HS-27A (cell line): ENCODE measurements at places on chromosomes 13 and 19.

DNA sequence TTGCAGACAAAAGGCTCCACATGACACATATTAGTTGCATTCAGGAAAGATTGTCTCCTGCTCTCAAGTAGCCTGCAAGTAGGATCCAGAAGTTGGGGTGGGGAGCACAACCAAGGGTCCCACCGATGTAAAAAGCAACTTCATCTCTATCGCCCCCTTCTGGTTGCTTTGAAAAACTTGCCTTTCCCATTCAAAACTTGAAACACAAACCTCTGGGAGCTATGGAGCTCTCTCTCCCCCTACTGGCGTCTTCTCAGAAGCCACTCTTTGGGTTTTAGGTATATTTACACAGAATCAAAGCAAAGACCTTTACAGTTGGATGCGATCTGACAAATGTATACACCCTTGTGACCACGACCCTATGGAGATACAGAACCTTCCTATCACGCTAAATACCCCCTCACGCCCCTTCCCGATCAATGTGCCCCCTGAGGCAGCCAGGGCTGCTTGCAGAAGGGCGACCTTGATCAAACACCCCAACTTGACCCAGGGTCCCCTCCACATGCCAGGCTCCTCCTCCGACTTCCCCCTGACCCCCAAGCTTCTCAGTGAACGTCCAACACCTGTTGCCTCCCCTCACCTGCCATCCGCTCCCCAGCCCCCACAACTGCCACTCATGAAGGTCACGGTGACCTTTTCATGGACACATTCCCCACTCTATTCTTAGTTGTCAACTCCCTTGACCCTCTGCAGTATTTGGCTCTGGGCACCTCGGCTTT lies 10.1 kb downstream of the NOSIP start:
- DNase-seq = peak; percentile 66

DNA sequence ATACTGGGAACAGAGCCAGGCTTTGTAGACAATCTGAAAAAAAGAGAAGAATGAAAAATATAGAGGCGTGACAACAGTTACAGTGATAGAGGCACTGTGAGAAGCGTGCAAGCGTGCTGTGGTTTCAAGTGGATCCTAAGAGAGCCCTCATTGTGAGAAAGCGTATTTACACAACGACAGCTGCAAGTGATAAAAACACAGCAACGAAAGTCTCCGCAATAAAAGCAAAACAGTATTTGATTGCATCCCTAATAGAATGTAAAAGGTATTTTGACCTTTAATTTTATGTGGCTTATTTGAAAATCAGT lies 642.7 kb upstream of the ARGLU1 start:
- DNase-seq = no peak

- no peak for DNase-seq
Measured at GRCh38 chr19:10815007-10815536, 20.9 kb downstream of the TMED1 start.

- DNase-seq = no peak
Measured at GRCh38 chr19:30062065-30062906, 120.2 kb downstream of the URI1 start.

- no peak for DNase-seq
Measured at GRCh38 chr13:113929628-113930615, 44.0 kb downstream of the C13orf46 start.

DNA sequence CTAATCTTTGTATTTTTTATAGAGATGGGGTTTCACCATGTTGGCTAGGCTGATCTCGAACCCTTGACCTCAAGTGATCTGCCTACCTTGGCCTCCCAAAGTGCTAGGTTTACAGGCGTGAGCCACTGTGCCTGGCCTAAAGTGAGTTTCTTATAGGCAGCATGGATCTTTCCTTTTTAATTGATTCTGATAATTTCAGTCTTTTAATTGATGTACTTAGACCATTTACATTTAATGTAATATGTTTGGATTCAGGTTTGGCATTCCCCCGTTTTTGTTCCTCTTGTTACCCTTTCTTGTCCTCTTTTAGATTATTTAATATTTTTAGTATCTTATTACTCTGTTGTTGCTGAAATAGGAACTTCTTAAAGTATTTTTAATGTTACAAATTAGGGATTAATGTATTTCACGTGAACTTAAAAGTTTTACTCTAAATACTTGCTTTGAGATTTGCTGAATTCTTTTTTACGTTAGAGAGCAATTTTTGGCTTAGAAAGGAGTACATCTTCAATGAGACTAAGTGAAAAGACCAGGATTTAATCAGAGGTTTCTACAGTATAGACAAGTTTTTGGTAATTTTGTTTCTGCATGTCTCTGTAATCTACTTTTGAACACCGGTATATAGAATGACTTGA lies 50.3 kb downstream of the URI1 start:
- no peak for DNase-seq

- no peak for DNase-seq
Measured at GRCh38 chr19:32022044-32022640, 323.3 kb upstream of the ZNF507 start.

GRCh38 chr13:44756276-44756810 lies 180.2 kb upstream of the TSC22D1 start:
- DNase-seq = no peak

GRCh38 chr13:107865643-107866031 lies 349.7 kb downstream of the LIG4 start:
- DNase-seq = no peak

GRCh38 chr13:45292176-45292575 lies 48.8 kb downstream of the TPT1 start:
- no peak for DNase-seq

DNA sequence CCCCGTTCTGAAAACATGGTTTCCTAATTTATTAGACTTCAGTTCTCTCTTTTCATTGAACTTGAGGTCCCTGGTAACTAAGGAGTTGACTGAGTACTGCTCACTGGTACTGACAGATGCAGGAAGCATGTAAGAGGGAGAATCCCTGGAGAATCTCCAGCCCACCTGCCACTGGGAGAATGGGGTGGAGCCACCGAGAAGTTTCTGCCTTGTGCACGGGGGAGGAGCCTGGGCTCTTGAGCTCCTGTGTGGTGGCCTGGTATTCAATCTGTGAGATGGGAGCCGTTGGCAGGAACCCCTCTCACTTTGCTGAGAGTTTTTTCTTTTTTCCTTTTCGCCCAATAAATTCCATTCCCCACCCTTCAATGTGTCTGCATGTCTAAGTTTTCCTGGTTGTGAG lies 13.2 kb upstream of the AKAP11 start:
- no peak for DNase-seq

DNA sequence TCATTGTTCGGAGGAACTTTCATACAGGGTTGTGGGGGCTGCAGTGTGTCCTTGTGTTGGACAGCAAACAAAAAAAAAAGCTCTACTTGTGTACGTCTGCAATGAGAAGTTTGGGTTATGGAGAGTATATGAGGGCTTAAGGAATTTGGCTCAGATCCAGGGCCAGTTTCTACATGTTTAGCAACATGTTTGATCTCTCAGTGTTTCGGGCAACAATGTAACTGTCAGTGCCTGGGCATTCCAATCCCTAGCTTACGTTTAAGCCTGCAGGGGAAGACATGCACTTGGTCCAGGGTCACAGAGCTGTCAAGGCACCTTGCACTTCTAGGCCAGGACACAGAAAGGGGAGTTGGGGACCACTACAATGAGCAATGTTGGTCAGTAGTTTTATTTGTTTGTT lies 13.9 kb downstream of the ZNF543 start:
- DNase-seq = no peak

GRCh38 chr13:37132211-37132610 lies 26.7 kb upstream of the CSNK1A1L start:
- DNase-seq = no peak

- no peak for DNase-seq
Measured at GRCh38 chr19:50777830-50778303, 7.6 kb downstream of the GPR32 start.
